ENCODE measurements at places on chromosomes 3 and 15.

DNA sequence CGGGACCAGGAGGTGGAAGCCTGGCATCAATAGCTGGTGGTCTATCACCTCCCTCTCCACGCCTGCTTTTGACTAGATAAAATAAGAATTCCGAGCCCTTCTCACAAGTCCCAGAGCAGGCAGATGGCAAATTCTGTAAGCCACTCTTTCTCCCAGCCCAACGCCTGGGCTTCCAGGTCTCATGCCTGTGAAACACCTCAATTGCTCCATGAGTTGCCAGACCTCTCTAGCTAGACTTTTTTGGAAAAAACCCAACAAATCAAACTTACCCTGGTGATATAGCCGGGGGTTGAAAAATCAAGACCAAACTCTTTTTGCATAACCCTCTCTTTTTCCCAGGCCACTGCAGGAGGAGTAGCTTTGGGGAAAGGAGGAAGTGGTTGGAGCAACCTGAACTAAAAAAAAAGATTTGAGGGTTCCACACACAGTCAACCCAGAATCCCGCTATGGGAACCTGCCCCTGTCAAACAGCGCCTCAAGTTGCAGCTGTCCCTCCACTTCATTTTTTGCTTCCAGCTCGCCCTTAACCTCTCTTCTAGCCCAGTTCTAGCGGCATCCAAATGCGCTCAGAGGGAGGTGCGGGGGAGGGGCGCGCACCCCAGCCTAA lies 7.0 kb downstream of the BHLHE40 start:
- DNase-seq: no peak

- no peak for DNase-seq
Observed at GRCh38 chr3:127593178-127593577, 2.6 kb upstream of the TPRA1 start.

DNA sequence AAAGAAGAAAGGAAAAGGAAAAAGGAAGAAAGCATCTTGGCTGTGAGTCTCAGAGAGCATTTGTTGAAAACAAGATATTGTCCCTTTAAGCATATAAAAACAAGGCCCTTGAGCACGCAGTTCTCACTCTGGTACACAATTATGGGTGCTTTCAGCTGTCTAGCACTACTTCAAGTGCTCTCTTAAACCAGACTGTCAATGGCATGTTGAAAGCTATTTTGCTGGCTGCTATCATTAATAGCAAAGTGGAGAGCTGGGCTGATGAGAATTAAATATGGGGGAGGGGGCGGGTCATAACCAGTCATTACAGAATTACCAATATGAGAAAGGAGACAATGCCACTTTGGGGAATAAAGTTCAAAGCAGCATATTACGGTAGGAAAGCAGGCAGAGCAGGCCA lies 9.3 kb downstream of the TLE3 start:
- no peak for DNase-seq

- no peak for DNase-seq
Observed at GRCh38 chr3:194572944-194573491, 60.2 kb downstream of the TMEM44 start.

GRCh38 chr3:122268257-122269024 lies 56.6 kb upstream of the CSTA start:
- no peak for DNase-seq

- DNase-seq: no peak
Observed at GRCh38 chr3:172629470-172629869, 81.4 kb downstream of the NCEH1 start.

GRCh38 chr3:12107071-12107713 lies 51.5 kb downstream of the TIMP4 start:
- no peak for DNase-seq

GRCh38 chr3:27720899-27721716 lies 1.0 kb downstream of the EOMES start:
- no peak for DNase-seq

DNA sequence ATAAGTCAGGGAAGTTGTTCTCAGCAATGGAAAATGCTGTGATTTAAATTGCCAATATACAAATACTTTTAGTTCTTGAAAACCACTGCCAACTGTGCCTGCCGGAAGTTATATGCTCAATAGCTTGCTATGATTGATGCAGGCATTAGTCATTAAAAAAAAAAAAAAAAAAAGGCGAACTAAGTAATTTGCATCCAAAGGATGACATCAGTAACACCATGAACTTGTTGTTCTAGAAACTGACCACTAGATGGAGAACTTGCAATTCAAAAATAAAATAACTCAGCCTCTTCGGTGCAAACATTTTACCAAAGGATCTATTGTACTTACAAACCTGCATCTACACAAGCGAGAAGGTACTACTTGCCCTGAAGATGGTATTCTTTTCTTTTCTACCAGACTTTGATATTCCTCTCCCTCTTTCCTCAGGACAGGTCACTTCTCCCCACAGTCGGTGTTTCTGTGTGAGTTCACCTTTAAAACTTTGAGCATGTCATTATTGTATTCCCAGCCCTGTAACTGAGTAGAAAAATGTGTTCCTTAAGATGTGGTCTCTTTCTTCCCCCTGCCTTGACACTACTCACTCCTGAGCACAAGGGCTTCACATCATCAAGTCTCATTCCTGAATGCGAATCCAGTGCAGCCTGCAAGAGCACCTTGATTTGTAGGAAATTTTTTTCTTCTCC lies 115.0 kb upstream of the VEPH1 start:
- DNase-seq: no peak

GRCh38 chr3:133767607-133768006 lies 21.4 kb downstream of the TF start:
- DNase-seq: no peak

DNA sequence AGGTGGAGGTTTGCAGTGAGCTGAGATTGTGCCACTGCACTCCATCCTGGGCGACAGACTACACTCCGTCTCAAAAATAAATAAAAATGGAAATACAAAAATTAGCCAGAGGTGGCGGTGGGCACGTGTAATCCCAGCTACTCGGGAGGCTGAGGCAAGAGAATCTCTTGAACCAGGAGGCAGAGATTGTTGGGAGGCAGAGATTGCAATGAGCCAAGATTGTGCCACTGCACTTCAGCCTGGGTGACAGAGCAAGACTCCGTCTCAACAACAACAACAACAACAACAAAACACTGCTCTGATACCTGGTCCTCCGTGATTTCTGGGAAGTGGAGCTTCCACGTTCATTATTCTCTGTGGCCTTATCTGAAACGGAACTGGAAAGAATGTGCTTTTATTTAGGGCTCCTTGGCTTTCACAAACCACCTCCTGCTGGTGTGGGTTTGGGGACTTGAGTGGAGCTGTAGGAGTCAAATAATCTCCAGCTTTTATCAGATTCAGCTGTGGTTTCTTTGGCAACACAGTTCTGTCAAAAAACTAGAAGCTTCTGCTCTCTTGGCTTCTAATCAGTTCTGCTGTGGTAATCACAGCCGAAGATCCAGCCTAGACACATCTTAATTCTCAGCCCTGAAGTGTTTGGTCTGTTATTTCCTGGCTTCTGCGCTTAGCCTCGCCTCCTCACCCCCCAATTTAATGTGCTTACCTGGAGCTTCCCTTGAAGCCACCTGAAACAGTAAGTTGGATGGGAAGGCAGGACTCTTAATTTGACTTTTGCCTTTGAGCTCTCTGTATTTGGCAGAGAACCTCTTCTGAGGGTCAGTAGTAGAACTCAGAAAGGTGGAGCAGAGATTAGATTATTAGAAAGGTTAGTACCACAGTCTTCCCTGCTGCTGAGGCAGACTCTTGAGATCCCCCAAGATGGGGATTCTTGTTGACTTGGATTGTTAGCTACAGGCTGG lies 21.4 kb downstream of the IRAK2 start:
- no peak for DNase-seq

- no peak for DNase-seq
Observed at GRCh38 chr3:156792945-156793344, 33.2 kb upstream of the LEKR1 start.

- no peak for DNase-seq
Observed at GRCh38 chr3:13787533-13788132, 92.2 kb downstream of the WNT7A start.

DNA sequence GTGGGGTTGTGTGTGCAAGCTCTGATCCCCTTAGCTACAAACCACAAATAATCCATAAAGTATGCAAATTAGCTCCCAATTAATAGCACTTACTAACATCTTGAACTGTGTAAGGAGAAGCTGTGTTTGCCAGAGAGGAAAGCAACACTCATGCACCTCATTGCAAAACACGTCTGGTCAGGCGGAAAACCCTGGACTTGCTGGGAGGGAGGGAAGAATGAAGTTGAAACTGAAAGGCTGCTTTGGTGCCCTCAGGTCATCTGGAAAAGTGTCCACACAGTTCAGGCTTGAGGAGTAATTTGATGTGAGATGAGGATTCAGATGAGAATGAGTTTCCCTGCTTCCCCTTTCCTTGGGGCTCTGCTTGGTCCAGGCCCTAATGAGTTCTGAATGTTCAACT lies 185.5 kb upstream of the ANKRD28 start:
- DNase-seq: peak; percentile 31

DNA sequence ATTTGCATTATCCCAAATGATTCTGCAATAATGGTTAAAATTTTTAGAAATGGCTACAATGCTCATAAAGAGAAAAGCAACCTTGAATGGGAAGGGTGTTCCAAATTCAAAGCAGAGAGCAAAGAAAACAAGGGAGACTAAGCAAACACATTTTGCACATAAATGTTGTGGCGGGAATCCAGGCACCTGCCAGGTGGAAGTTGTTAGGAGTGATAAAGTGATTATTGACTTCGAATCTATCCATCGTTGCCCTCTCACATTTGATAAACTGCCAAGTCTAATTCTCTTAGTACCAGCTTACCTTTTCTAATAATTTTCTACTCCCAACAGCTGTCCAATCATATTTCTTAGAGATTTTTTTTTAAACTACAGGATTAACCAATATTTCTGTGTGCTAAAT lies 244.5 kb downstream of the CACNA2D3 start:
- no peak for DNase-seq

GRCh38 chr3:53111822-53112221 lies 18.4 kb downstream of the RFT1 start:
- no peak for DNase-seq

- DNase-seq: no peak
Observed at GRCh38 chr3:132535575-132536441, 61.3 kb upstream of the ACKR4 start.

DNA sequence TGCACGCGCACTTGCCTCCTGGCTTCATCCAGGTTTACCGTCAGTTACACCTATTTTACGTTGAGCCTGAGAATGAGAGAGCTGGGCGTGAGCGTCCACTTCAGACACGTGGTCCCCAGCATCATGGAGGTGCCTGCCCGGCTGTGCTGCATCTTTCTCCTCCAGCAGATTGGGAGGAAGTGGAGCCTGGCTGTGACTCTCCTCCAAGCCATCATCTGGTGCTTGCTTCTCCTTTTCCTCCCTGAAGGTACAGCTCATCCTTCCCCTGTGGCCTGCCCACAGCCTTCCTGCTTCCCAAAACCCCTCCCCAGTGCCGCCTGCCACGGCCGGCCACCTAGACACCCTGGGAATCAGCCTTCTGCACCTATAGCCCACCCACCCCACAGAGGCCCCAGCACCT lies 31.6 kb downstream of the SLC22A14 start:
- no peak for DNase-seq

Data from breast epithelium (tissue), 4 donors.